ENCODE measurements at places on chromosomes 6 and 20.

DNA sequence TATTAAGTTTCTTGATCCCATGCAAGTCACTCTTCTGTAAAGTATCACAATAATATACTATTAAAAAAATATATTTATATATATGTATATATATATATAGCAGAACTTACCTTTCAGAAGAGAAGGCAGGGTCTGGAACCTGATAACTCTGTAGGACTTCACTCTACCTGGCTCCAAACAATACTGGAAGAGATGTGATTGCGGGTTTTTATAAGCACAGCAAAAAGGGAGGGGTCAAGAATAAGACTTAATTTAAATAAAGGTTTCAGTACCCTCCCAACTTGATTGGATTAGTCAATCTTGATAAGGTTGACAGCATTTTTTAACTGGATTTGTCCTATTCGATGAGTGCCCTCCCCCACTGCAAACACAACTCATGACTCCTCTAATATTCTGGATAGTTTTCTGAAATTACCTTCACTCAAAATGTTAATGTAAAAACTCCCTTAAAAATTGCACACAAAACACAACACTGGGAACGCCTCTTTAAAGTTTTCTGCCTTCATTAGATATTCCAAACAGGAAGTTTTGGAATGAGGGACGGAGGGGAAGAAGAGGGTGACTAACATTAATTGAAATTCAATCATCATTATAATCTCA is 4.0 kb upstream of the ZNF217 start:
- no peak for DNase-seq

DNA sequence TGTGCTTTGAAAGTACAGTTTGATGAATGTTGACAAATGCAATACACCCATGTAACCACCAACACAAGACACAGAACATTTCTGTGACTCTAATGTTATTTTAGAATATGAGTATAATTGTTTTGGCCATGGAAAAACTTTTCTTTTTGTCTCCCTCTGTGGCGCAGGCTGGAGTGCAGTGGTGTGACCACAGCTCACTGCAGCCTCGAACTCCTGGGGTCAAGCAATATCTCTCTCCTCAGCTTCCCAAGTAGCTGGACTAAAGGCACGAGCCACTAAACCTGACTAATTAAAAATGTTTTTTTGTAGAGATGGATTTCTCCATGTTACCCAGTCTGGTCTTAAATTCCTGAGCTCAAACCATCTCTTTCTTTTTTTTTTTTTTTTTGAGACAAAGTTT is 20.3 kb upstream of the BCAS4 start:
- no peak for DNase-seq

DNA sequence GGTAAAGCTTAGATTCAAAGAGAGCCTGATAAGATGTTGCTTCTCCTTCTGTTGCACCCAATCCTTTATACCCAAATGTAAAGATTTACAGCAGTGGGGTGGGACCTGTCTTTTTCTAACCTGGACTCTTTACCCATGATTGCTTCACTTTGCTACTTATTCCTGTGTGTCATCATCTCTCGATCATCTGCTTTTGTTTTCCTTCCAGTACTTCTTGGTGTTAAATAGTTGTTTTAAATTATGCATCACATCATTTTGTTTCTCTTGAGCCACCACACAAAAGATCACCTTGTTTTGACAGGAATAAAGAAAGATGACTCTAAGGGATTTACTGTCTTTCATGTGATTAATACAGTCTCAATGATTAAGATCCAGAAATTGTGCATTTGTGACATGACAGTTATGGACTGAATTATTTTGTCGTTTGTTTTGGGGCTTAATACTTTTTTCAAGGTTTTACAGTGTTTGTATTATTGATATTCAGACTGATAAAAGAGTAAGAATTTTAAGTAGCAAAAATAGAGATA is 123.1 kb downstream of the CDKAL1 start:
- no peak for DNase-seq

DNA sequence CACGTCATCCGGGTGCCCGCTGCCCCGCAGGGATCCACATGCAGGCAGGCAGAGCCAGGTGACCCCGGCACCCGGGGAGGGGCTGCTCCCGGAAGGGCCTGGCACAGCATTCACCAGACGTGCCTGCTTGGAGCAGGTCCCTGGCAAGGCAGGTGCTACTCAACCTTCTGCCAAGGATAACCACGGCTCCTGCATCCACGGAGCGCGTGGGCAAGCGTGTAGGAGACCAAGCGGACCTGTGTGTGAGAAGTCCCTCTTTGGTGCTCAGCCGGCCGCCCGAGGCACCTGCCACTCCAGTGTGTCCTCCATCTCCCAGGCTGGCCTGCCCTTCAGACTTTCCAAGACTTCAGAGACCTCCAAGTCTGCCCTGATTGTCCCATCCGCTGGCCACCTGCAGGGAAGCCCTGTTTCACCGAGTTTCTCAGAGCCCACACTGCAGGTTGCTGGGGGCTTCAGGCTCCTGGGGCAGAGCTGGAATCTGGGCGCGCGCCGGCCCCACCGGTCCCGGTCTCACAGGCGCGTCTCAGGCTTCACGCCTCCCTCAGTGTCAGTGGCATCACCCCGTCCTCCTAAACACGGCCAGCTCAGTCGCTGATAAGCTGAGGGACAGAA is 124.3 kb downstream of the DLL1 start:
- DNase-seq = no peak

DNA sequence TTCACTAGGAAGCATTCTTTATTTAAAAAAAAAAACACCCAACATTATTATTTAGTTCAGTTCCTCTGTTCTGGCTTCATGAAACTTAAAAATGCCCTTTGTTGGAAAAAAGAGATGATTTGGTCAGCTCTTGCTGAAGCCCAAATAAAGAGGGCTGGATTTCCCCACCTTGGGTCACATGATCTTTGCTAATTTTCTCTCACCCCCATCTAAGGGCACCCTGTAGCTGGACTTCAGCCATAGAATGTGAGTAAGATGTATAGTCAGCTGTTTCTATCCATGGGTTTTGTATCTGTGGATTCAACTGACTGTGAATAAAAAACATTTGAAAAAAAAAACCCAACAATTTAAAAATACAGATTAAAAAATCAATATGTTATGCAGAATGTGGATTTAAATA is 213.9 kb upstream of the SULF2 start:
- DNase-seq = no peak
